ENCODE measurements at places on chromosomes 6 and 20. TPM values are rescaled to one million over a fixed set of nuclear protein-coding genes. Genes with fewer than 3 reads are reported as not detected.
A peak's percentile ranks its signal among the peaks of the same experiment; 100 is the strongest.

DNA sequence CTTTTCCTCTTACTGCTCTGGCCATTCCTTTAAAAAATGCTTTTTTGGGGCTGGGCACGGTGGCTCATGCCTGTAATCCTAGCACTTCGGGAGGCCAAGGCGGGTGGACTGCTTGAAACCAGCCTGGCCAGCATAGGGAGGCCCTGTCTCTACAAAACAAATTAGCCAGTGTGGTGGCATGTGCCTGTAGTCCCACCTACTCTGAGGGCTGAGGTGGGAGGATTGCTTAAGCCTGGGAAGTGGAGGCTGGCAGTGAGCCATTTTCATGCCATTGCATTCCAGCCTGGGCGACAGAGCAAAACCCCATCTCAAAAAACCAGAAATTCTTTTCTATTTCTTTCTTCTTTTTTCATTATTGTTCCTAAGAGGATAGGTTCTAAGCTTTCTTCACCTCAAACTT lies 36.9 kb upstream of the RNF144B start:
- DNase-seq, result no peak

GRCh38 chr20:11372876-11373790 lies 544.6 kb upstream of the BTBD3 start:
- DNase-seq, result no peak

- DNase-seq, result no peak
These were observed 11.0 kb downstream of the DHX35 start for GRCh38 chr20:38973107-38973506.

DNA sequence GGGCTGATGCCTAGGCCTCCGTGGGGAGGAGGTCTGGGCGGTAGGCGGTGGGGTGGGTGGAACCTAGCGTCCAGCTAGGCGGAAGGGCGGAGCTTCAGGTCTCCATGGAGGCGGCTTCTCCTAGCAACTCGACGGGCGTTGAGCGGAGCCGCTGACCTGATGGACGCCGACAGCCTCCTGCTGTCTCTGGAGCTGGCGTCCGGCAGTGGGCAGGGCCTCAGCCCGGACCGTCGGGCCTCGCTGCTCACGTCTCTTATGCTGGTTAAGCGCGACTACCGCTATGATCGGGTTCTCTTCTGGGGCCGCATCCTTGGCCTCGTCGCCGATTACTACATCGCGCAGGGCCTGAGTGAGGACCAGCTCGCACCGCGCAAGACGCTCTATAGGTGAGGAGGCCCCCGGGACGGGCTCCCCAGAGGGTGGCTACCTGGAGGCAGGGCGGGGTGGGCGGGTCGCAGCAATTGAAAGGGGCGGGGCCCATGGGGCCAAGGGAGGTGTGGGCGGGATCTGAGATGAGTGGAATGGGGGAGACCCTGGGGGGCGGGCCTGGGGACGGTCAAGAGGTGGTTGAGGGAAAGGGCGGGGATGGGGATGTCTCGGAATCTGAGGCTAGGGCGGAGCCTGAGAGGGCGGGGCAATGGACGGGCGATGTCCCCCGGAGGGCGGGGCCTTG lies at the start of gene RSPH9:
TSS of gene RSPH9 (plus strand) at position 97 of the 673 bp plus-strand sequence. CDS start at position 160, 63 bp downstream.
- no peak for DNase-seq

DNA sequence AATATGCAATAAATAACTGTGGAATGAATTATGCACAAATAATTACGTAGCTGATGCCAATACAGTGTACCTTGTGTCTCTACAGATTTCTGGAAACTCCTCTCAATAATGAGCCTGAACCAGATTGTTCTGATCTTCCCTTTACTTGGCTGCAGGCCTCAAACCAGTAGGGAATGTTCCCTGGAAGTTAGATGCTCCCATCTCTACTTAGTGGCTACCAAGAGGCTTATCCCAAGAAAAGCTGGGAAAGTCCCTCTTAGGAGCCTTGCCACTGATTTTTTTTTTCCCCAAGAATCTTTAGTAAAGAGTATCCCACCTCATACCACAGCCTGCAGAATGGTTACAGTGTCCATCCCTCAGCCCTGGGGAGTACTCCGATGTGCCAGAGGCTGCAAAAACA lies 702.1 kb downstream of the RFPL4B start:
- no peak for DNase-seq

DNA sequence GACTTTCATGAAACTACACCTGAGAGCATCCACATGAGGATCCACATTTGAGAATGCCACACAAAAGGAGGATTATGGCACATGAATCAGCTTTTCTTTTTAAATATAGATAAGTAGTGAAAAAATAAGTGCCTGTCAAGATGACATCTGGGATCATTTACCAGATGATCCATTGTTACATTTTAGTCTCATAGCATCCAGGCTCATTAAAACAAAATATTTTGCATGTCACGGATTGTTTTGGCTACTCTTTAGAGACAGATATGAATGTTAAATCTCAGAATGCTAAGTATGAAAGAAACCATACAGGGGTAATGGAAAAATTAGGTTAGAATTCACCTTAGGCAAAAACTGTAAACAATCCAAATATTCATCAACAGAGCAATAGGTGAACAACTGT lies 66.7 kb downstream of the MYO6 start:
- DNase-seq, result no peak

The AK9 gene
- 11.2 TPM for total RNA-seq

- no peak for DNase-seq
These were observed 32.2 kb upstream of the IER3 start for GRCh38 chr6:30776390-30777154.

The GSTA3 gene
- total RNA-seq, result not detected

GRCh38 chr20:48192109-48192508 lies 406.8 kb upstream of the SULF2 start:
- DNase-seq, result no peak

The OR2H2 gene
- total RNA-seq, result not detected

The KCNG1 gene
- total RNA-seq, result 11.5 TPM

DNA sequence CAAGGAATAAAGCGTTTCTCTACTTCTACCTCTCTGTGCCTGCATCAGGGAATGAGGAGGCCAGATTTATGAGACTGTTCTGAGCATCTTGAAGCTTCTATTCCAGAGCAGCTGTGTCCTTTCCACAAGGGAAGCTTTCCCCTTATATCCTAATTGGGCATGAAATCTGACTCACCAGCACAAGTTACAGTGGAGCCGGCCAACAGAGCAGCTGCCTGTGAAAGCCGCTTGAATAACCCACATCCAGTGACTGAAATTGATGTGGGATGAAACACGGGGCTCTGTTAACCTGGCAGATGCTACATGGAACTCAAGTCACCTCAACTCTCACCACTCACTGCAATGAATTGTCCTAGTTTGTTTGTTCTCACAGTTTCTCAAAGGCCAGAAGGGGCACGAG lies 400.3 kb downstream of the TFAP2A start:
- DNase-seq, result no peak

The KIF25 gene
- not detected for total RNA-seq

DNA sequence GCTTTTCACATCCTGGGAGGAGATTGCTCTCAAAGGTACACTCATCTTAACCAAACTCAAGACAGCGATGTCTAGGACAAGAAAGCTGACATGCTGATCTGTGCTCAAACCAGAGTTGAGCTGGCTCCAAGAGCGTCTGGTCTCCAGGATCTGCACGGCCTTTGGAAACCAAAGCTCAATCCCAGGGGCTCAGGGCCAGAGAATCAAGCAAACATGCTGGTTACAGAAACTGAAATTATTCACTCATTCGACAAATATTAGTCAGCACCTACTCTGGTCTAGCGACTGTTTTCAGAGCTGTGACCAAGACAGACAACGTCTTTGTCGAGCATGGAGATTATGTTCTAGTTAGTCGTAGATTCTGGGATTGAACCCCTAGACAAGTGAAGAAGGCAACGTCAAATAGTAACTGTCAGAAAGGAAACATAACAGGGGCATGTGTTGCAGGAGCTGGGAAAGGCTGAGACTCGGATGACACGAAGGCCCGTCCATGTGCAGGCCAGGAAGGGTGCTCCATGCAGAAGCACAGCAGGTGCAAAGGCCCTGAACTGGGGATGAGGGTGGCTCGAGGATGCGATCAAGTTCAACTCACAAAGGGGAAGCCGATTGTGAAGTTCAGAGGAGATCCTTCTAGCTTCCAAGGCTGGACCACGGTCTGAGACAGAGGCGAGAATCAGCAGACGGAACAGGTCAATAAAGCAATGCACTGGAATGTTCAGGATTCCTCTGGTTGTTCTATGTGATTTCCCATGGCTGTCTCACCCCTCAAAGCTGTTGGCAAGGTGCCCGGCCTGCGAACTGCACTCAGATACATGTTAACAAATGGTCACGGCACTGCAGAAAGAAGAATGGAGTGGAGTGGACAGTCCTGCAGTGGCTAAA lies 12.5 kb upstream of the PCK1 start:
- DNase-seq, result no peak

The TFAP2D gene
- not detected for total RNA-seq

GRCh38 chr20:47191074-47191673 lies 165.3 kb downstream of the ZMYND8 start:
- no peak for DNase-seq

The RBPJL gene
- total RNA-seq, result not detected

DNA sequence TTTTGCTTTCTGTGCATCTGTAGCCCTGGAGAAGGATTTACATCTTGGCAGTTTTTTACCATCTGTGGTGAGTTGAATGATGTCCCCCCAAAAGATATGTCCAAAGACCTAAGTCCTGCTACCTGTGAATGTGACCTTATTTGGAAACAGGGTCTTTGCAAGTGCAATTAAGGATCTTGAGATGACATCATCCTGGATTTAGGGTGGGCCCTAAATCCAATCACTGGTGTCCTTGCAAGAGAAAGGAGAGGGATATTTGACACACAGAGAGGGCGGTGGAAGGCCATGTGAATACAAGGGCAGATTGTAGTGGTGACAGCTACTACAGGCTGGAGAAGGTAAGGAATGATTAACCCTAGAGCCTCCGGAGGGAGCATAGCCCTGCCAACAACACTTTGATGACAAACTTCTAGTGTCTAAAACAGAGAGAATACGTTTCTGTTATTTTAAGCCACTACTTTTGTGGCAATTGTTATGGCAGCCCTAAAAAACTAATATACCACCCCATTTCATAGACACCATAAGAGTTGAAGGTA lies 35.1 kb downstream of the MKKS start:
- DNase-seq, result no peak

DNA sequence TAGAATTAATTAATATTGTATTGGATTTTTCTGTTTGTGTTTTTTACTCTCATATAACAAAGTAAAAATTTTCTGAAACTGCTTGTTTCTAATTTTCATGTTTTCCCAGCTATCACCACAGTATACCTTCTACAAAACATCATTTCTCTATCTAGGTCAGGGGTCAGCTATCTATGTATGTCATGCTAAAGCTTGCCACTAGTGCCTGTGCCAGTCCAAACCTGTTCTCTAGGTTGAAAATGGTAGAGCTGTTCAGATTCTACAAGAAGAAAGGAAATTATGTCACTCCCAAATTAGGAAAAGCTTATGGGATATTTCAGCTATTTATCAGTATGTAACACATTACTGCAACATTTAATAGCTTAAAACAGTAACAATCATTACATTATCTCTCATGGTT lies 5.8 kb upstream of the ME1 start:
- no peak for DNase-seq

- DNase-seq, result no peak
These were observed 2.5 kb upstream of the TMEM14C start for GRCh38 chr6:10720265-10720959.

- DNase-seq, result no peak
These were observed 95.5 kb downstream of the EYA2 start for GRCh38 chr20:46990017-46990595.

DNA sequence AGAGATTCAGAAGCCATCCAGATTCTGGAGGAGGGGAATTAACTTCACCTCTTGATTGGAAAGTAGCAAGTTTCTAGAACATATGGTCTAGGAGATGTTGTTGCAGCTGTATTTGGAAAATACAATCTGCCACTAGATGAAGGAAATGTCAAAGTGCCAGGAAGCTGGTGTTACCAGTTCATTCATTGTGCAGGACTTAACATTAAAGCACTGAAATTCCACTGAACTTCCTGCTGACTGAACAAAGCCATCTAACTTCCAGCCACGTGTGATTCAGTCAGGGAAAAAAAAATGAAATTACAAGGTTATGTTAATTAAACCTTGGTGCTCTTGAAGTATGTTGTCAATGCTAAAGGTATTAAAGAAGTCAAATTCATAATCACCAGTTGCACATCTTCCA lies 321.5 kb upstream of the SASH1 start:
- DNase-seq, result peak; percentile 72

GRCh38 chr20:36881888-36882287 lies 6.0 kb downstream of the TLDC2 start:
- no peak for DNase-seq

GRCh38 chr20:58602124-58602523 lies 49.0 kb upstream of the STX16 start:
- no peak for DNase-seq

DNA sequence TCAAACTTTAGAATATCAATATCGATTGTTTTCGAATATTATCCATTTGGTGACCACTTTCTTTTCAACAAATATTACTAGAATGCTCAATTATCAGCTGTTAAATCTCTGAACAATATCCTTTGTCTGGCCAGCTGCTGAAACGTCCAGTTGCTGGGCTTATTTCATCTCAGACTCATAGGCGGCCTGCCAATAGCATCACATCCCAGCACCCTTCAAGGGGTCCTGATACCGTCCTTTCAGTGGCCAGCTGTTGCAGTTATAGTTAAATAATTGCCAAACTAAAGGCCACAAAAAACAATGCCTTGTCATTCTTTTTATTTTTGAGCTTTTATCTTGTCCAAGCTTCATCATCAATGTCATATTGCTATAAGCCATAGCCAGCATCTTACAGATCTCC lies 1006.8 kb upstream of the MANEA start:
- DNase-seq, result no peak

GRCh38 chr6:80742481-80742880 lies 636.0 kb downstream of the BCKDHB start:
- peak; percentile 12 for DNase-seq

GRCh38 chr6:111417946-111418345 lies 65.1 kb downstream of the REV3L start:
- DNase-seq, result no peak

The KIF13A gene
- 57.5 TPM for total RNA-seq

DNA sequence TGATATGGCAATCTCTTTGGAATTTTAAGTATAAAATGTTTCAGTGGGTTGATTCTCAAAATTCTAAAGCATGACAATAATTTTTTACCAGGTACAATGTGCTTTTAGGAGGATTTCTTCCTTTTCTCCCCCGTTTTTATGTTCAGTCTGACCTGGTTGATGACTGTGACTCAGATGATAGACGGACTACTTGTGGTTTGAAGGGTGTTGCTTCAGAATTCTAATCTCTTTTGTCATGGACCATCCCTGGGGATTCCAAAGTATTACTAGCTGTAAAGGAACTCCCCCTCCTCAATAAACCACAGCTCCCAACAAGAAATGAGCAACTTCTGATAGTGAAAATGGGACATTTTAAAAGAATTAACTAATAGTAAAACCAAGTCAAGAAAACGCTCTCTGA lies 34.9 kb upstream of the TNFAIP3 start:
- no peak for DNase-seq

The DNMT3B gene
- 5.8 TPM for total RNA-seq

DNA sequence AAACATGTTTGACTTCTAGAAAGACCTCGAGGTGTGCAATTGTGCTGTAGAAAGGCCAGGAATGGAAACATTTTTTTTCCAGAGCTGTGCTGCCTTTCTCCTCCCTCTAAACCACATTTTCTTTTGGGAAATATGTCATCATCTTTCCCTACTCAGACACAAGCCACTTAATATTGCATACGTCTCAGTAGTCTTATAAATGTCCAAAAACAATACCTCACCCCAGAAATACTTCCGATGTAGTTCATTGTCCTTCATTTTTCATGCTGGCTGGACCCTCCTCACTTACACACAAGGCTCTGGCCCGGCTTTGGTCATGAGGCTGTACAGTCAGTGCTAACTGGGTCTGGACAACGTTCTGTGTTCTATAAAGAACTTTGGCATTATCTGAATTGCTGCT lies 126.4 kb downstream of the SCML4 start:
- no peak for DNase-seq

The RBBP8NL gene
- total RNA-seq, result not detected

- no peak for DNase-seq
These were observed 353.3 kb upstream of the ARID1B start for GRCh38 chr6:156423829-156424228.

Measured in glomerular endothelial cell (primary cell).